Heart left ventricle (tissue), 16 donors: ENCODE measurements at places on chromosomes 6 and 20. TPM values are rescaled to one million over a fixed set of nuclear protein-coding genes. Genes with fewer than 3 reads are reported as not detected.

POM121L2 gene
- not detected for polyA plus RNA-seq

BEND6 gene
- 0.14 TPM for polyA plus RNA-seq

- no peaks in the 10 kb centered on the region for H3K4me1 ChIP-seq
- peaks cover 12% of the 10 kb centered on the region for H3K36me3 ChIP-seq
- H3K27me3 ChIP-seq = no peaks in the 10 kb centered on the region
- no peak for DNase-seq
Measured at GRCh38 chr6:129390900-129391299, 319.1 kb downstream of the ARHGAP18 start.

DNA sequence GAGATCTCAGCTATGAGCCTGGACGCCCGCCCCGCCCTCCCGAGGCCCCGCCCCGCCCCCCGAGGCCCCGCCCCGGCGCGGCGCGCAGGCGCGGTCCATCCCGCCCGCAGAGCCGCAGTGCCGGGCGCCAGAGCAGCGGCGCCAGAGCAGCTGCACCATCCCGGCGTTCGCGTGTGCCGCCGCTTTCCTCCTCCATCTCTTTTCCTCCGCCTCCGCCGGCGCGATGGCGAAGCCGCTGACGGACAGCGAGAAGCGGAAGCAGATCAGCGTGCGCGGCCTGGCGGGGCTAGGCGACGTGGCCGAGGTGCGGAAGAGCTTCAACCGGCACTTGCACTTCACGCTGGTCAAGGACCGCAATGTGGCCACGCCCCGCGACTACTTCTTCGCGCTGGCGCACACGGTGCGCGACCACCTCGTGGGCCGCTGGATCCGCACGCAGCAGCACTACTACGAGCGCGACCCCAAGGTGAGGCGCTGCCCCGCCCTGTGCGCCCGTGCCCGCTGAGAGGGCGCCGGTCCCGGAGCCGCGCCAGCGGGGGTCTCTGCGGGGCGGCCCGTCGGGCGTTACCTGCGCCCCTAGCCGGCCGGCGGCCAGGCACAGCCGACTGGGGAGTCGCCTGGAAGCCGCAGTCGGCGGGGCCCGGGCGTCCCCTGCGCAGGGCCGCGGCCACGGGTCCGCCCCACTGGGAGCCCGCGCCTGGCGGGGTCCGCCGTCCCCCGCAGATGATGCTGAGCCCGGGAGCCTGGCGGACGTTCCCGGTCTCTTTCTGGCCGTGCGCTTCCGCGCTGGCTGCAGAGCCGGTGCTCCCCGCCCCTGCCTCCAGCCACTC lies at the start of gene PYGB:
TSS of gene PYGB (plus strand) at position 130 of the 830 bp plus-strand sequence. CDS start at position 224, 94 bp downstream.
- DNase-seq = peak; percentile 79
- H3K4me3 ChIP-seq = peak within 1 kb of the TSS; percentile 92
- H3K27ac ChIP-seq = peak within 1 kb of the TSS; percentile 94
- peaks cover 61% of the 10 kb centered on the region for H3K4me1 ChIP-seq
- no peaks in the 10 kb centered on the region for H3K27me3 ChIP-seq

- no peak overlapping the region for H3K4me3 ChIP-seq
- H3K27ac ChIP-seq = no peak overlapping the region
- H3K27me3 ChIP-seq = no peaks in the 10 kb centered on the region
Measured at GRCh38 chr6:154223296-154223695, 133.3 kb downstream of the IPCEF1 start.

DNA sequence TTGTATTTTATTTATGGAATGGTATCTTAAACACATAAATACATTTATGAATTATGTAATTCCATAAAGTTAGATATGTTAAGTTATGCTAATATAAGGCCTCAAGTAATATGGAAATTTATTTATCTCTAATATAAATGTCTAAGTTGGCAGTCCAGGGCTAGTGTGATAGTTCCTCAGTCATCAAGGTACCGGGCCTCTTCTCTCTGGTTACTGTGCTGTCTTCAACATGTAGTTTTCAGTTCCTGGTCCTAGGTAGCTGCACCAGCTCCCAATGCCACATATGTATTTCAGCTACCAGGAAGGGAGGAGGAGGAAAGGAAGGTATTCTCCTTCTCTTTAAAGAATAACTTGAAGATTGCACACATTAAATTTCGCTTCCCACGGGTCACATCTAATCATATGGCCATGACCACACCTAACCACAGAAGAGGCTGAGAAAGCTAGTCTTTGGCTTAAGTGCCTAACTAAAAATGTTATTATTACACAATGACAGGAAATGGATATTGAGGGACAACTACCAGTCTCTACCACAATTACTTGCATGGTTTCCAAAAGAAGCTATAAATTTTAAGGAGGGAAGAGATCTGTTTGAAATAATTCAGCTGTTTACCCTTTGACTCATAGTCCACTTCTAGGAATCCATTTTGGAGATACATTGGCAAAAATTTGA lies 68.6 kb downstream of the BCKDHB start:
- peaks cover 6% of the 10 kb centered on the region for H3K36me3 ChIP-seq
- no peak for DNase-seq
- H3K4me3 ChIP-seq = no peak overlapping the region
- no peaks in the 10 kb centered on the region for H3K4me1 ChIP-seq
- H3K27me3 ChIP-seq = no peaks in the 10 kb centered on the region

DNA sequence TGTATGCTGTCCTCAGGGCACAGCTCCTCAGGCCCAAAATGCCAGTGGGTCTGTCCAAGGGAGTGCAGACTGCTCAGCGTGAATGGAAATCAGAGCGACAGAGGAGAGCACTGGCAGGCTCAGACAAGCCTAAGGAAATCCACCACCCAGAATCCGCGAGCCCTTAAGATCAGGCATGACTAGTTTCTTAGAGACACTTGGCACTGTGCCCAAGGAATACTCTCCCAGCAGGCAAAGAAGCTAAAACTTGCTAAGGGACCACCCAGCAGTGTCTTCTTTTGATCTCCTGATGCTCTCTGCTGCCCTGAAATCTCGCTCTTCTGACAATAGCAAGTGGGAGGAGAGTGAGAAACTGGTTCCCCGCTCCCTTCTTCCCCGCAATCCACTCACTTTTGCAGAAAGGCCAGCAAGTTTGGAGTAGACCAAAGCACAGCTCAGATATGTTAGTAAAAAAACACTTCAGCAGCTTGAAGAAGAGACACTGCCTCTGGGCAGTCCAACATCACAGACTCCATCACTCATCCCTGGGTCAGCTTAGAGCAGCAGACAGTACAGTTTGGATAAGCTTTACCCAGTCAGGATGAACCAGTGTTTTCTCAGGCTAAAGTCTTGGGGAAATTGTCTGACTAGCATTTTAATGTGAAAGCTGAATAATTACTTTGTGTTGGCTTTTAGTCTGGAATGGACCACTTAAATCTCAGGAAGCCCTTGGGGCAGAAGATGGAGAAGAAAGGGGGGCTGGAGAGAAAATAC lies 32.4 kb downstream of the TRAF3IP2 start:
- no peaks in the 10 kb centered on the region for H3K36me3 ChIP-seq
- H3K4me3 ChIP-seq = no peak overlapping the region
- DNase-seq = peak; percentile 54
- H3K4me1 ChIP-seq = peaks cover 20% of the 10 kb centered on the region
